ENCODE measurements at places on chromosomes 7 and 10.
A peak's percentile ranks its signal among the peaks of the same experiment; 100 is the strongest.

DNA sequence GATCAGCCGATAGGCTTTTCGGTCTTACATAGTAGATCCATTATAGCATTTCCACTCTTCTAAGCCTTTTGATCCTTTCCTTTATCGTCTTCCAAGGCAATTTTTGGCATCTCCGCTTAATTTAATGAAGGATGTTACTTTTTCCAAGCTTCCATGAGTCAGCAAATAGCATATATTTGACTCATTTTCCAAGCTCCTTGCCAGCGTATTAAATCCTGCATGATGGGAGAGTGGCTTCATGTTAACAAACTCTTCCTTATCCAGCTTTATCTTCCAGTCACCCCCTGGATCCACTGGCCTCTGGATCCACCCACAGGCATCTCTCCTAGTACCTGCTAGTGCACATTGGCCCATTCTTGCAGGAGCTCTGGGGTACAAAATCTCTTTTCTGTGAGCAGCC, 13.0 kb downstream of the OR9A2 start:
- no peak for DNase-seq

- DNase-seq: no peak
Observed at GRCh38 chr10:126111516-126111915, 215.2 kb downstream of the FANK1 start.

- DNase-seq: no peak
Observed at GRCh38 chr10:95559471-95559870, 1.7 kb downstream of the SORBS1 start.

DNA sequence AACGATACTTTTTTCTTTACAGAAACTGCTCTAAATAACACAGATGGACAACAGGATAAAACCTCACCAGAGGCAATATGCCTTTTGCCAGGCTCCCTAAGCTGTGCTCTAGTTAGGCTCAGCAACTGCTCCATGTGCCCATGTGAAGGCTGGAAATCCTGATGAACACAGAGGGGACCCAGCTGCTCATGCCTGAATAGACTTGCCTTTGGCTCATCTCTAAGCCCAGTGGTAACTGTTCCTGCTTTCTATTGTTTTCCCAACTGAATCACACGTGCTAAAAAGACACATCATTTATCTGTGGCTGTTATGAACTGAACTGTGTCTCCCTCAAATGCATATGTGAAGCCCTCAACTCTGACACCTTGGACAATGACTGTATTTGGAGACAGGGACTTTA, 110.4 kb downstream of the RNF216 start:
- no peak for DNase-seq

GRCh38 chr10:34526758-34527730, 288.1 kb downstream of the PARD3 start:
- DNase-seq: peak; percentile 96

DNA sequence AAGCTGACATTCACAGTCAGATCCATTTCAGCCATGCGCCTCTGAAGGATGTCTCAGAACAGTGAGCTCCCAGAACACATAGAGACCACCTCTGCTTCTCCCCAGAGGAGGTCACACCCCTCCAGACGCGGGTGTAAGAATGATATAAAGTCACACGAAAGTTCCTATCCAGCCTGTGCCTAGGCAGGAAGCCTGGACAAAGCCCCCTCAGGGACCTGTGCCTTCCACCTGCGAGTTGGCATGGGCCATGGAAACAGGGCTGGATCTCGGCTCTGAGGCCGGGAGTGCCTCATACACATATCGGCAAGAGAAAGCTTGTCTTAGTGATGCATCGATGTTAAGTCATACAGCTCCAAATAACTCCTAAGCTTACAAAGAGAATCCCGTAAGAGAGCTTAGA, 5.0 kb downstream of the VIPR2 start:
- DNase-seq: no peak

DNA sequence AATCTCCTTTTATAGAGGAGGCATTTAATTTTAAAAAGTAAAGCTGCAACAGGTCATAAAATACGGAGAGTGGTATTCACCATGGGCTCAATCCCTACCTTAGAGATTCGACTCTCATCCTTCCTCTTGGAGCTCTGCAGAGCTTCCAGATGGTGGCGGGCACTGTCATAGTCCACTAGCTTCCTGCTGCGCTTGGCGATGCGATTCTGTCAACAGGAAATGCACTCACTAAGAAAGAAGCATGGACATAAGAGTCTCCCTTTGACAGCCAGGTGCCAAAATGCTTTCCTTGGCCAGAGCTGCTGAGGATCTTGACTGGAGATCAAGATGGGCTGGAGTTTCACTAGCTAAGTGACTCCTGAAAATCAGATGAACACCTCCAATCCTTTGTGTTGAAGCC, 154.4 kb downstream of the AMPH start:
- no peak for DNase-seq

DNA sequence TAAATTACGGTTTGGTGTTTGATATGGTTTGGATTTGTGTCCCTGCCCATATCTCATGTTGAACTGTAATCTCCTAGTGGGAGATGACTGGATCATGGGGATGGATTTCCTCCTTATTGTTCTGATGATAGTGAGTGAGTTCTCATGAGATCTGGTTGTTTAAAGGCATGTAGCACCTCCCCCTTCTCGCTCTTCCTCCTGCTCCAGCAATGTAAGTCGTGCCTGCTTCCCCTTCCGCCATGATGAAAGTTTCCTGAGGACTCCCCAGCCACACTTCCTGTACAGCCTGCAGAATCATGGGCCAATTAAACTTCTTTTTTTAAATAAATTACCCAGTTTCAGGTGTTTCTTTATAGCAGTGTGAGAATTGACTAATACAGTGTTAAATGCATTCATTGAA, 116.6 kb downstream of the DOCK4 start:
- no peak for DNase-seq

- no peak for DNase-seq
Observed at GRCh38 chr10:71432956-71433767, 36.4 kb downstream of the CDH23 start.

- no peak for DNase-seq
Observed at GRCh38 chr7:130314305-130314704, 21.3 kb downstream of the CPA4 start.

GRCh38 chr7:82164813-82165212, 278.8 kb downstream of the CACNA2D1 start:
- DNase-seq: no peak

DNA sequence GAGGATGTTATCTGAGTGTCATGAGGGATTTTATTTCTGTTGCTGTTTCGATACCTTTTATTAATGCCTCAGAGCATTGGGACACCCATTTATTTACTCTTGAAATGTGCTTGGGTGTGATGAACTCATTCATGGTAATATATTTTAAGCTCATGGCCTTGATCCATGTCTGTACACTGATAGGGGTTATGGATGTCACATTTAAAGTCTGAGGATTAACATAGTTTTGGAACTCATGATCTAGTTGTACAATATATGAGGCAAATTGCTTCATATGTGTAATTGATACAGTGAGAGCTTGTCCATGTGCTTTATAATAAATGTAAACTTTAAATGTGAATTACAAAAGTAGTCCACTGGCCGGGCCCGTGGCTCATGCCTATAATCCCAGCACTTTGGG, 23.0 kb upstream of the ZRANB1 start:
- no peak for DNase-seq

- DNase-seq: no peak
Observed at GRCh38 chr10:54758791-54759190, 42.2 kb downstream of the PCDH15 start.

- no peak for DNase-seq
Observed at GRCh38 chr7:155802906-155803417, 9.3 kb downstream of the SHH start.

DNA sequence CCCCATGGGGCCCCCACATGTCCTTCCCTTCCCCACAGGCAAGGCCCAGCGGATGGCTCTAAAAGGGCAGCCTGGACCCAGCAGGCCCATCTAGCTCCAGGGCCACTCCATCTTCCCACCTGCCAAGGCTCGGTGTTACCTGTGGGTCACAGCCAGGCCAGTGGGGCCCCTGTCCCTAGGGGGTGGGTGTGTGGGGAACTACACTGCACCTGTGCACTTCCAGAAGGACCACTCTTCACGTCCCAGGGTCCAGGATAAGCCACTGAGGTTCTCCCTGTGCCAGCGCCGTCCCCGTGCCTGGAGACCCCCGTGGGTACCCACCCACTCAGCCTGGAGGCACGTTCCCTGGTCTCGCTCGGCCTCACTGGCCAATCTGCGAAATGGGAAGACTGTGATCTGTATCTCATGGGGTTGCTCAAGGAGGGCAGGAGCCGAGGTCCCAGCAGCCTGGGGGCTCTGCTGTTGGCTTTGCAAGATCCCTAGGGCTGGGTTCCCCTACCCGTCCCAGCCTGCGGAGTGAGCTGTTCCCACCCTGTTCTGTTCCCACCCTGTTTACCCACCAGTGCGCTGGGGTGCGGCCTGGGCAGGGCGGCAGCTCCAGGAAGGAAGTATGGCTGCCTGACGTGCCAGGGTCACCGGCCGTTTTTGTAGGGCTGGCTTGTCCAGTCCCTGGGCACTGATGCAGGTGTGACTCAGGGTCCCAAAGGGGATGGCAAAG, 4.6 kb downstream of the PWWP2B start:
- DNase-seq: no peak

- no peak for DNase-seq
Observed at GRCh38 chr7:156095908-156096539, 283.8 kb upstream of the SHH start.

GRCh38 chr7:137882806-137883205, 36.0 kb upstream of the DGKI start:
- peak; percentile 78 for DNase-seq

- DNase-seq: peak; percentile 94
Observed at GRCh38 chr10:62076891-62077290, 175.4 kb downstream of the ARID5B start.

DNA sequence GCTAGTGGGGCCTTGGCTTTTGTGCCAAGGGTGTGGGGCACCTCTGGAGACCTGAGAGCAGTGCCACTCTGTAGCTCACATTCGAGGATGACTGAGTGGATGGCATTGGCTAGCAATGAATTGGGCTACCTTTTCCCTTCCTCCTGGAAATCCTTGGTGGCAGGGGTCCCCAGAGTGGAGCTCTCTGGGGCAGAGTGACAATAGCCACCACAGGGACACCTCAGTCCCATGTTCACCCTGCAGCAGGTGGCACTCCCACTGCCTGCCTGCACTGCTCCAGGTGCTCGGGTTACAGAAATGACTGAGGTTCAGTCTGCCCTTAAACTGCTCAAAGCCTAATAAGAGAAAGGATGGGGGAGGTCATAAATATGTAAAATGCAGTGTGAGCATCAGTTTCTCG, 17.8 kb downstream of the BTBD16 start:
- no peak for DNase-seq

DNA sequence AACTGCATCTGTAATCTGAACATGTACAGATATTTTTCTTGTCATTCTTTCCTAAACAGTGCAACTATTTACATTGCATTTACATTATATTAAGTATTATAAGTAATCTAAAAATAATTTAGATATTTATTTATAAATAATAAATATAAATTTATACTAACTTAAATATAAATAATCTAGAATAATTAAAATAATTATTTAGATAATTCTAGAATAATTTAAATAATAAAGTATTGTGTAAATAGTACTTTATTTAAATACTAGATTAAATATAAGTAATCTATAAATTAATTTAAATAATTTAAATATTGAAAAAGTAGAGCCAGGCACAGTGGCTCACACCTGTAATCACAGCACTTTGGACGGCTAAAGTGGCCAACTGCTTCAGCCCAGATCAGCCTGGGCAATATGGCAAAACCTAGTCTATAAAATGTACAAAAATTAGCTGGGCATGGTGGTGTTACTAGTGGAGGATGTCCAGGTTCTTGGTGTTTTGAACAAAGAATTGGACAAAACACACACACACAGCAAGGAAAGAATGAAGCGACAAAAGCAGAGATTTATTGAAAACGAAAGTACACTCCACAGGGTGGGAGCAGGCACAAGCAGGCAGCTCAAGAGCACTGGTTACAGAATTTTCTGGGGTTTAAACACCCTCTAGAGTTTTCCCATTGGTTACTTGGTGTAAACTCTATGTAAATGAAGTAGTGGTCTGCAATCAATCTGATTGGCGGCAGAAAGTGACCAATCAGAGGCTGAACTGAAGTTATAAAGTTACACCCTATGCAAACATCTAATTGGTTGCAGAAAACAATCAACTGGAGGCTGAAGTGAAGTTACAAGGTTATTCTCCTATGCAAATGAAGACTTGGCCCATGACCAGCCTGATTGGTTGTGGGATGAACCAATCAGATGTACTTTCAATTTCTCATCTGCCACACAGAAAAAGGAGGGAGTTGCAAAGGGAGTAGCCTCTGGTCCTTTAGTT, 100.2 kb upstream of the SP4 start:
- DNase-seq: no peak

DNA sequence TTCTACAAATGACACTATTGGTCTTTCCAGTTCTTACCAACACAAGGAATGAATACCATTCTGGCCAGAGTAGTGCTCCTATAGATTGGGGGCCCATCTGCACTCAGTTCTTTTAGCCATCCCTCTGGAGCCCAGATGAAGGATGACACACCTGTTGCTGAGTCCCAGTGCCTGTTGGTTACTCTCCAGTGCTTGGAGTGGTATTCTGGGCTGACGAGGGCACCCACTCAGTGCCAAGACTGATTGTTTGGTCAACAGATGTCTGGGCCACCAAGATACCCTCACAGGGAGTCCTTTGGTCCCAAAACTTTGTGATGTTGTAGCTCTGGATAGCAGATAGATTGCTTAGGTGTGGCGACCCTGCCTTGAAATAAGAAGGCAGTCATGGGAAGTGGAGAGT, 23.7 kb upstream of the ITGA8 start:
- no peak for DNase-seq

GRCh38 chr7:101172854-101173751, 7.0 kb downstream of the NAT16 start:
- DNase-seq: peak; percentile 39

DNA sequence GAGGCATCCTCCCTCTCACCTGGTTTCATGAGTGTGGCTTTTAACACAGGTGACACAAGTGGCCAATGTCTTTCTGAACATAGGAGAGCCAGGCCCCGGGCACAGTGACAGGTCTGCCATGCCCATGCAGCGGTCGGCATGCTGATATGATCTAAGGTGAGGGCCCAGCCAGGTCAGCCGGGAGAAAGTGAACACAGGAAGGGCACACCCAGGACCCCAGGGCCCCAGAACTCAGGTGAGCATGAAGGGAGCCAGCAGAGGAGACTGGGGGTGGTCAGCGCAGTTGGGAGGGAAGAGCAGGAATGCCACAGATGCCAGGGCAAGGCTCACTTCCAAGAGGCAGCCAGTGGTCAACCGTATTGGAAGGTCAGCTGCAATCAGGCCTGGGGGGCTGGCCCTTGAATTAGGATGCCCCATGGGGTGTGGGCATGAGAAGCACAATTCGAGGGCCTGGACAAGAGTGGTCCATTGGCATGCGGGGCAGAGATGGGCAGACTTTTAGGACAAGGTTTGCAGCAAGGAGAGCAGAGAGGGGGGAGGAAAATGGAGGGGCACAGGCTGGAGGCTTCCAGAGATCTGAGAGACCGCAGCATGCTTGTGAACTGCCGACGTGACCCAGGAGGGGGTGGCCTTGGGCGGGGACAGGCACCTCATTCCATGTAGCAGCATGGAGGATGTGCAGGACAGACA, 3.9 kb upstream of the INPP5A start:
- no peak for DNase-seq

All from kidney glomerular epithelial cell (primary cell).